ENCODE measurements at places on chromosomes 7 and 10.

GRCh38 chr7:132450188-132450587, 126.1 kb downstream of the PLXNA4 start:
- DNase-seq, result no peak

GRCh38 chr7:114622221-114622620, 207.6 kb downstream of the FOXP2 start:
- DNase-seq, result no peak

- peak; percentile 65 for DNase-seq
Measured at GRCh38 chr7:151167197-151167961, at the start of gene GBX1. TSS of gene GBX1 (minus strand) at chr7:151167694. CDS start at chr7:151167548, 146 bp downstream.

DNA sequence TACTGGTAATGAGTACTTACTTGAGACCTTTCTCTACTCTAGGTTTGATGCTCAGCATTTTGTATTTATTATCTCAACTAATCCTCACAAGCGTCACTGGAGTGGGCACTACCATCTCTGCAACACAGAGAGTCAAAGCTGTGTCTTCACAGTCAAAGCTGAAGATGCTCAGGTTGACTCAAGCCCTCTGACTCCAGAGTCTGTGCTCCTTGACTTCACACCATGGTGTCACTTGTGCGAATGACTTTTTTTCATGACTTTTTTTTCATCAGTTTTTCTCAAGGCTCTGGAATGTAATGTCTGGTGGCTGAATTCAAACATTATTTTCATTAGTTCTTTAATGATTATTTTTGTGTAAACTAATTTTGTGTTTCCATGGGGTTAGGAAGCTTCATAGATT, 30.4 kb upstream of the TARP start:
- DNase-seq, result no peak

DNA sequence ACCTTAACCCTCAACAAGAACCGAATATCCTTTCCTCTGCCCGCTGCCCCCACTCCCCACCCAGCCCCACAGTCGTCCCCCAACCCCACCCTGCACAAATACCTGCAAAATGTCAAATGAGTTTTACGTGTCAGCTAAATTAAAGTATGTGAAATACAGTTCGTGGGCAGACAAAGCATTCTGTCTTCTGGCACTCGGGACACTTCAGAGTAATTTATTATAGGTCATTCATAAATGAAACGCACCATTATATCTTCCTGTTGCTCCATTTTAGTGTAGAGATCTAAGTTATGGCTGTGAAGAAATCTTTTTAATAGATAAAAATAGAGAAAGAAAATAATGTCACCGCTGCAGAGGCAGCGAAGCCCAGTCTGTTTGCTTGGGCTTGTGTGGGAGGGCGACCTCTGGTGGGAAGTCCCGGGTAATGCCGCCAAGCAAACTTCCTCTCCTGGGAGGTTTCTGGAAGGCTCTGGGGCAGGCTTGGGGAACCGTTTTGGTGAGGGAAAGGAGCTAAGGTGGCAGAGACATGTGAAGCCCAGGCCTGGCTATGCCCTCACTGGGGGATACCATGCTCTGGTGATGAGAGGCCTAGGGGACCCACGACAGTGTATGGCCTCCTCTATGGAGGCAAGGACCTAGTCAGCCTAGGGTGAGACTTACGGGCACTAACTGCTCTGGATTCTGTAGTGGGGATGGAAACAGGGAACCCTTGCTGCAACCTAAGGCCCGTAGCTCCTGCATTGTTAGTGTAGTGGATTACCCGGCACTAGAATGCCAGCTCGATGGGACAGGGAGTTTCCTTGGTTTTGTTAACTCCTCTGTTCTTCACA, 604.9 kb downstream of the LRMDA start:
- peak; percentile 79 for DNase-seq

DNA sequence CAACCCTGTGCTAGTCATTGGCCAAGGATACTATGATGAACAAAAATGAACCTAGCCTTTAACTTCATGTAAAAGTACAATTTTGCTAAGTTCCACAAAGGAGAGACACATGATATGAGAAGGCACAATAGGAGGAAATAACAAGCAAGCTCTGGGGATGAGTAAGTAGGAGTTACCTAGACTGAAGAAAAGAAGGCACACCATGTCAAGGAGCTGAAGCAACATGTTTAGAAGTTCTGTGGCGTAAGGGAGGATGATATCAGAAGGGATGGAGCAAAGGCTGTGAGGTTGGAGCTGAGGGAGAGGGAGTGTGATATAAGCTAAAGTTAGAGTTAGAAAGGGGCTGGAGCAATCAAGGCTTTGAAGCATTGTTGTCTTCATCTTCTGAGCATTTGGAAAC, 25.6 kb downstream of the KIFBP start:
- DNase-seq, result no peak

DNA sequence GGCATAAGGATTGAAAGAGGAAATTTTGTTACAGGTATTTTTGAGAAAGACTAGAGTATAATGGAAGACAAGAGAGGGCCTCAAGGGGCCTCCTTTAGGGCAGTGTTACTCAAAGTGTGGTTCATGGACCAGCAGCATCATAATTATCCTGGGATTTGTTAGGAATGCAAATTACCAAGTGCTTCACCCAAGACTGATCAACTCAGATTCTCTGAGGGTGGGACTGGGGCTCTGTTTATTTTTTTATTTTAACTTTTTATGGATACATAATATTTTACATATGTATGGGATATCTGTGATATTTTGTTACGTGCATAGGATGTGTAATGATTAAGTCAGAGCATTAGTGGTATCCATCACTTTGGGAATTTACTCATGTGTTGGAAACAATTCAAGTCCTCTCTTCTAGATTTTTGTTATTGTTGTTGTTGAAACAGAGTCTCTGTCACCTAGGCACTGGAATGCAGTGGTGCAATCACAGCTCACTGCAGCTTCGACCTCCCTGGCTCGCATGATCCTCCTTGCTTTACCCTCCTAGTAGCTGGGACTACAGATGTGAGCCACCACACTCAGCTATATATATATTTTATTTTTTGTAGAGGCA, 2.2 kb upstream of the KCTD7 start:
- DNase-seq, result peak; percentile 59

DNA sequence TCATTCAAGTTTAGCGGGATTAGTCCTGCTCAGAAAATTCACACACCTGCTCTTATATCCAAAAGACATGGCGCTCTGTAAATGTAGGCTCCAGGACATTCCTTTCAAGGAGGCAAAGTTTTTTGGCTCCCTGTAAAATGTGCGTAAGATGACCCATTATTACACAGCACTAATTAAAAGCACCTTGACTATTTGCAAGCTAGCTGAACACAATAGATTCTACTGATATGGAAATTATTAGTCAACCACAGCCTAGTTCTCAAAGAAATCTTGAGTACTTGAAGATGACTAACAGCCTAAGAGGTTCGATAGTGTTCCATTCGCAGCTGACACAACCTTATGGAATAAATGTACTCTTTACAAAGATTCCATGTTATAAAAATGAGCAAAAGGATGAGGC, 175.2 kb downstream of the BMPER start:
- DNase-seq, result no peak

- DNase-seq, result peak; percentile 72
Measured at GRCh38 chr7:27745064-27745583, 5.2 kb downstream of the TAX1BP1 start.

- DNase-seq, result no peak
Measured at GRCh38 chr10:62183442-62183841, 85.2 kb downstream of the RTKN2 start.

DNA sequence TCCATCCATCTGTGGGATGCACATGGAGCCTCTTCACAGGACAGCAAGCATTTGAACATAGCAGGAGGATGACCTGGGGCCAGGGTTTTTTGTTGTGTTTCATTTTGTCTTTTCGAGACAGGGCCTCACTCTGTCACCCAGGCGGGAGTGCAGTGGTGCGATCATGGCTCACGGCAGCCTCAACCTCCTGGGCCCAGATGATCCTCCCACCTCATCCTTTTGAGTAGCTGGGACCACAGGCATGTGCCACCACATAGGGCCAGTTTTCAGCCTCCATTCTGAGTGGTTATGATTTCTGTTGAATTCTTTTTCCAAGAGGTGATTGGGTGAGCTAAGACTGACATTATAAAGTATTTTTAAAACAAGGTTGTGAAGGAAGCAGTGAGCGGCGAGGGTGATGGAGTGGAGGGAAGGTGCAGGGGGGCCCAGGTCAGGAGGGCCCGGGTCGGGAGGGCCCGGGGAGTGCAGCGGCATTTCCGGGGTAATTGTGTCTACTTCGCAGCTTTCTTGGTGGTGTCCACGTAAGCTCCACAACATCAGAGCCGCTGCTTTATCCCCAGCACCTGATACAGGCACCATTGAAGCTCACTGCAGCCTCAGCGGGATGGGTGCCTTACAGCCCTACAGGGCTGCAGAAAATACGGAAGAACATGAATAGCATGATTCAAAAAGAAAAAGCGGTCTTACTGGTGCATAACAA, 12.0 kb upstream of the LARP4B start:
- no peak for DNase-seq

GRCh38 chr10:70756700-70757360, 28.3 kb downstream of the TBATA start:
- no peak for DNase-seq

DNA sequence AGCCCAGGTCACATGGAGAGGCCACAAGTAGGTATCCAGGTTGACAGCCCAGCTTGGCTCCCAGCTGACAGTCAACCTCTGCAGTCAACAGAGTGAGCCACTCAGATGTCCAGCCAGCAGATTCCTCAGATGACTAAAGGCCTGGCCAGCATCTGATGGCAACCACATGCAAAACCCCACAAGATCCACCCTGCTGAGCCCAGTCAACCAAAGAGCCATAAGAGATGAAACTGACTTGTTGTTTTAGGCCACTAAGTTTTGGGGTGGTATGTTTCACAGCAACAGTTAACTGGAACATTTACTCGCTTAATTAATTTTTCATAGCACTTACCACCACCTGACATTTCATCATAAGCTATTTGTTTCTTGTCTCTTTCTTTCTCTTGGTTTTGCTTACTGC, 107.3 kb upstream of the KDM7A start:
- no peak for DNase-seq

DNA sequence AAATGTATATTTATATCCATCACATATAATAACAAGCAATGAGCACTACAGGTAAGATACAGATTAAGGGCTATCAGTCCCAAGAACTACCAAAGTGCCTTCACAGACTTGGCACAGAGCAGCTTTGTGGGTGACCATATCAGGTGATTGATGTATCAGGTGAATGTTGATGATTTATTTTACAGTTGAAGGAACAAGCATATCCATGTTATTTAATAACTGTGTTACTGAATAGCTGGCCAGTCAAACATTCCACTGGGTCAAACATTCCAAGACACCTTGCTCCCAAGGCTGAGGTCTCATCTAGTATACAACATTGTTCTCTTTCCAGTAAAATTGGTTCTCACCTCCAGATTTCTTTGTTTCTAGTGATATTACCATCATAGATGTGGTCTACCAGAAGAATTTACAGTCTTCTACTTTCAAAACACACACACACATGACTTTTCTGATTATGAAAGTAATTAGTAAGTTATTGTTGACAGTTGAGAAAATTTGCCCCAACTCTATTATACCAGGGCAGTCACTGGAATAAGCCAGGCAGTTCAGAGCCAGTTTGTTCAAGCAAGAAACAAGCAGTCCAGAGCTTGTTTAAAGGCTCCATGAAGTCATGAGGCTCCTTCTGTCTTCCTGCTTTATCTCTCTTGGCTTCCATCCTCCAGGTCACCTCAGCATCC, 68.2 kb downstream of the ELAPOR2 start:
- DNase-seq, result no peak

DNA sequence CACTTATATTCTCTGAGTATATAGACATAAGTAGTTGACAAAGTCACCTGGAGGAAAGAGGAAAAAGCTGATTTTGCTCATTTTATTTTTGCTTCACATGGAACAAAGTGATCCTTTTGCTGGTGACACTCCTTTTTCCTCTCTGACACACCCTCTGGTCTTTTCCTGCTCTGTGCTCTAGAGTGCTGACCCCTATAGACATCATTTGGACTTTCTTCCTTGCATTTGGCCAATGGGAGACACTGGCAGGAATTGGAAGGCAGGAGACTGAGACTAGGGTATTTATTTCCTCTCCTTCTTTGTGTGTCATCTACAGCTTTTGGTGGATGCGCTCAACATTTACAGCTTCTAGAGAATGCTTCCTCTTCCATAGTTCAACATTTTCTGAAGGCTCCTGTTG, 1078.1 kb downstream of the SORCS1 start:
- DNase-seq, result no peak

DNA sequence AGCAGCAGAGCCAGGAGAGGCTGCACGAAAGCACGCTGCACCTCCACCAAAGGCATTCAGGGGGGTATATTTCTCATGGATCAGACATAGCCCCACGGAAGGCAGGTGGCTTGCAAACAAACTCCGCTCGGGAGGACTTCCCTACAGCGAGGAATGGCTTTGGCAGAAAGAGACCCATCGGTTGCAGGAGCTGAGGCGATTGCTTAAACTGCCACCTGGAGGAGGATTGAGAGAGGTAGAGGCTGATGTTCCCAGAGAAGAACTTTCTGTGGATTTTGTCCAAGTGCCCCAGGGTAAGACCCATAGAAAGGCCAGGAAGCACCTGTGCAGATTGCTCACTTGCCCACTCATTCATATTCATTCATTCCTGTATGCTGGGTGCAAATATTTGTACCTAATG, 89.1 kb downstream of the NEUROD6 start:
- no peak for DNase-seq

GRCh38 chr7:126637538-126637937, 615.2 kb downstream of the GRM8 start:
- DNase-seq, result no peak

GRCh38 chr7:24784277-24784676, 27.0 kb upstream of the GSDME start:
- DNase-seq, result no peak

GRCh38 chr7:46099076-46099475, 178.0 kb upstream of the IGFBP3 start:
- no peak for DNase-seq

DNA sequence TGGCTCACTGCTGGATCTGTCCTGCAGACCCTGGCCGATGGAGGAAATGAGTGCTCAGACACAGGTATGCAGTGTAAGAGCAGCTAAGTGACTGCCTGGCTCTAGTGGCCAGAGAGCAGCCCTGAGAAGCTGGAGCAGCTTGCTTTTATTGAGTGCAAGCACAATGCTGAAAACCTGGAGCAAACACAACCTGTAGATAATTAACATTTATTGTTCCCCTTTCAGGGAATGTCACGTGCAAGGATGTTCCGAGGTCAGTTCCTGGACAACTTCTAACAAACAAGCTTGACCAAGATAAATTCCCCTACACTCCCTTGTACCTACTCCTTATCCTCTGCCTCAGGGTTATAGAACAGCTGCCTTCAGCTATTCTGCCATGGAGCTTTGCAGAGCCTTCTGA, 31.3 kb downstream of the DDC start:
- no peak for DNase-seq

DNA sequence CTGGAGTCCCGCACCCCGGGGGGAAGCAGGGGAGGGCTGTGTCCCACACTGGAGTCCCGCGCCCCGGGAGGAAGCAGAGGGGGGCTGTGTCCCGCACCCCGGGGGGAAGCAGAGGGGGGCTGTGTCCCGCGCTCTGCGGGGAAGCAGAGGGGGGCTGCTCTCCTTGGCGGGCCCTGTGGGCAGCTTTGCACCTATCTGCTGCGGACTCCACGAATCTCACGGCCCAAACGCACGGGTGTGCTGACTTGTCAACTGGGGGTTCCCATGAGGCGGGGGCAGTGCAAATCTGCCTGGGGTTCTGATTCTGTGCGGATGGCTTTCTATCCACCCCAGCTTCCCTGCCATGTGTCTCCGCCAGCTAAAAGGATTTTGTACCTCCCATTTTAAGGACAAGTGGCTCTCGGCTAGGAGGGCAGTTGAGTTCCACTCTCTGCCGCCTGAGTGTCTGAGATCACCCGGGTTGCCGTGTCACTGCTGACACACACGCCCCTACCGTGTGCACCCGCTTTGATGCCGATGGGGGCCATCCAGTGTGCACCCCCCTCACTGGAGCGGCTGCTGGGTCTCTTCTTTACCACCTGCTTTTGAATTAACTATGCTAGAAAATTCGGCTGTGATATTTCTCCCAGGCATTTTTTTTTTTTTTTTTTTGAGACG, 20.5 kb downstream of the GPER1 start:
- no peak for DNase-seq
